ENCODE measurements at places on chromosomes 5 and 9. TPM values are rescaled to one million over a fixed set of nuclear protein-coding genes. Genes with fewer than 3 reads are reported as not detected.

TCERG1 gene
- 82.2 TPM for total RNA-seq

SCAMP1 gene
- 30.7 TPM for total RNA-seq

TMEM252 gene
- not detected for total RNA-seq

RANBP17 gene
- total RNA-seq = 13.6 TPM

LURAP1L gene
- total RNA-seq = 3.3 TPM

PCDHAC2 gene
- 1.00 TPM for total RNA-seq

AGPAT2 gene
- total RNA-seq = 43.0 TPM

NUTM2F gene
- not detected for total RNA-seq

PCDHGA5 gene
- 0.78 TPM for total RNA-seq

NCBP1 gene
- 45.3 TPM for total RNA-seq

SPINK13 gene
- not detected for total RNA-seq

ARL14EPL gene
- 0.58 TPM for total RNA-seq

LRRC70 gene
- total RNA-seq = 24.5 TPM

PCDHB14 gene
- 0.55 TPM for total RNA-seq

PCDHGA2 gene
- total RNA-seq = 1.2 TPM

SPOCK1 gene
- total RNA-seq = 404 TPM

FAM221B gene
- not detected for total RNA-seq

CDH6 gene
- not detected for total RNA-seq

GM2A gene
- total RNA-seq = 21.2 TPM
